ENCODE measurements at places on chromosomes 2 and 18.

GRCh38 chr2:137838255-137839092 lies 125.8 kb upstream of the HNMT start:
- DNase-seq: no peak

DNA sequence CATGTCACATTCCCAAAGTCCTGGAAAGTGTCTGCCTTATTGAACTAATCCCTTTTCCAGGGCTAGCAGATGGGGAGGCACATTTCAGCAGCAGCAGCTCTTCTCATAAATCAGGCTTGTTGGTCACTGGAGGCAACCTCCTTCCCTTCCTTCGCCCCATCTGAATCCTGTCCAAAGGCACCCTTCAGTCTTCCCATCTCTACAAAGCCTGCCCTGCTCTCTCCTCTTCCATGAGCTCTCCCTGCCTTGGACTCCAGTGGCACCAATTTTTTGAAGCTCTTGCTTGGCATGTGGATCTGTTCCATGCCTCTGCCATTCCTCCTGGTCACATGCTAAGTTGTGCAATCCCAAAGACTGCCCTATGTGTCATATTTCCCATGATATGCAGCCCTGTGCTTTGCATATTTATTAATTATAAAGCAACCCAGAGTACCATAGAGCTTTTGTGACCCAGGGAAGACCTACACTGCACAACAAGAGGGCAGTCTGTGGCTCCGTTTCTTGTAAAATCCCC lies 70.3 kb downstream of the ANTXR1 start:
- no peak for DNase-seq

- DNase-seq: no peak
These were observed 110.2 kb upstream of the NOSTRIN start for GRCh38 chr2:168692132-168692744.

- DNase-seq: no peak
These were observed 87.3 kb upstream of the PPP1CB start for GRCh38 chr2:28664120-28664842.

DNA sequence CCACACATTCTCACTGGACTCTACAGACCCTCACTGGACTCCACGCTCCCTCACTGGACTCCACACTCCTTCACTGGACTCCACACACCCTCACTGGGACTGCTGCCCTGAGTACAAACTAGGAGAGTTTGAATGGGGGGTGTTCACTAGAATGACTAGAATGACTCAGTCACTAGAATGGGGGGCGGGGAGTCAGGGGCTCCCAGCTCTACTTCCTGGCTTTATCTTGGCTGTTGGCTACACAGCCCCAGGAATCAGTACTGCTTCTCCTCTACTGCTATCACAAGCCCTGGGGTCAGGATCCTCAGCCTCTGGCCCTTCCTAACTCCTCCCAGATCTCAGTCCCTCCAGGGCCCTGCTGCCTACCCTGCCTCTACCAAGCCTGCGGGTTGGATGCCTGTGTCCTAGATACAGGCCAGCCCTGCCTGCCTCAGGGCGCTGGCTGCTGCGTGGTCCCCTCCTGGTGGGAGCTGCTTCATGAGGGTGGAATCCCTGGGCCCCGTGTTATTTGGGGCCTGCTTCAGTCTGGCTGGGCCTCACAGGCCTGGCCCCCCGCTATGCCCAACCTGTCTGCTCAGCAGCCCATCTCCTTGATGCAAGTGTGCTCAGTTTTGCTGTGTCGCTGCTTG lies 7.8 kb downstream of the PTMA start:
- DNase-seq: no peak

- no peak for DNase-seq
These were observed 1.8 kb downstream of the NMI start for GRCh38 chr2:151287513-151288250.

- DNase-seq: no peak
These were observed 227.7 kb downstream of the NEDD4L start for GRCh38 chr18:58271770-58272169.

DNA sequence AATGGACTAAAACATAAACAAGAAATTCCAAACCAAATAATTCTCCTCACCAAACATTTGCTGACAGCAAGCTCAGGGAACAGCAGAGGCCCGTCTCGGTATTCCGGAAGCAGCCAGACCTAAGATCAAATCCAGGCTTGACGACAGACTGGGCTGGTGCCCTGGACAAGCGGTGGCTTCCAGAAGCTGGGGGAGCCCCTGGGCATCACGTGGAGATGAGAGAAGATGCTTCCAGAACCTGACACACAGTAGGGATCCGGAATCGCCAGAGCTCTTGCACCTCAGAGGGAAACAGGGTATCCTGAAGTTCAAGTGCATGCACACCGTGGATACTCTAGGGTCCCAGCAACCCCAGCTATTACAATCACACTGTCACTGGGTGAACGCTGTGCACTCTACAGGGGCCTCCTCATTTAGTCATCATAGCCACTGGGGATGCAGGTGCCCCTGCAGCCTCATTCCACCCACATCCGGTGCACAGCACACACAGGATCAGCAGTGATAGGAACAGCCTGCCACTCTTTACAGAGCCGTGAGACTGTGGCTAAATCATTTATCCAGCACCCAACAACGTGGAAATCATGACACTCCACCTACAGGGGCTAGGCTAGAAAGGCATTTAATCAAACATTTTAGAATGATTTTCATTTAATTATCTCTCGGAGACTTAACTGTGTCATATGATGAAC lies 102.6 kb downstream of the HDAC4 start:
- no peak for DNase-seq

DNA sequence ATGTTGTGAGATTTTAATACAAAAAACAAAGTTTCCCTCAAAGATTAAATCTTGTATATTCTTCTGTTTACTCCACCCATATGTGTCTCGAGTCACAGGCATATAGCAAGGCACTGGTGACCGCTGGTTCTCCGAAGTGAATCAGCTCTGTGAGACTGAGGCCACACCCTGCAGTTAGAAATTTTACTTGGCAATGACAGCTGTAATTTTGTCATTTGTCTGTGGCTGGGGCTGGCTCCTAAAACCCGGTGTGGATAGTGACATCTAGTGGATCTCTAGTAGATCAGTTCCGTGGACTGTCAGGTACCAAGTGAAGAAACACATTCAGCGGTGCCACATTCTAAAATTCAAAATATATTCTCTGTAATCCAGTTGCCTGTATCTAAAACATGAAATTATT lies 278.0 kb downstream of the NEDD4L start:
- peak; percentile 3 for DNase-seq

- DNase-seq: peak; percentile 81
These were observed 3.7 kb upstream of the MFSD6 start for GRCh38 chr2:190404487-190404886.

- no peak for DNase-seq
These were observed 53.1 kb downstream of the INO80C start for GRCh38 chr18:35444636-35445035.

DNA sequence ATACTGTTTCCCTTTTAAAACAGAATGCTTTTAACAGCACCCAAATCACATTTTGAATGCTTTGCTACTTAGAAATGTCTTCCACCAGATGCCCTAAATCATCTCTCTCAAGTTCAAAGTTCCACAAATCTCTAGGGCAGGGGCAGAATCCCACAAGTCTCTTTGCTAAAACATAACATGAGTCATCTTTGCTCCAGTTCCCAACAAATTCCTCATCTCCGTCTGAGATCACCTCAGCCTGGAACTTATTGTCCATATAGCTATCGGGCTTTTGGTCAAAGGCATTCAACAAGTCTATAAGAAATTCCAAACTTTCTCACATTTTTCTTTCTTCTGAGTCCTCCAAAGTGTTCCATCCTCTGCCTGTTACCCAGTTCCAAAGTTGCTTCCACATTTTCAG lies 1374.5 kb upstream of the NXPH2 start:
- DNase-seq: no peak

- no peak for DNase-seq
These were observed 83.8 kb upstream of the SPTBN1 start for GRCh38 chr2:54372361-54372760.

GRCh38 chr2:133633881-133634409 lies 65.7 kb upstream of the NCKAP5 start:
- no peak for DNase-seq

- no peak for DNase-seq
These were observed 59.9 kb downstream of the ADI1 start for GRCh38 chr2:3459185-3460015.

- DNase-seq: no peak
These were observed 856.4 kb downstream of the RNF144A start for GRCh38 chr2:7773362-7774360.

DNA sequence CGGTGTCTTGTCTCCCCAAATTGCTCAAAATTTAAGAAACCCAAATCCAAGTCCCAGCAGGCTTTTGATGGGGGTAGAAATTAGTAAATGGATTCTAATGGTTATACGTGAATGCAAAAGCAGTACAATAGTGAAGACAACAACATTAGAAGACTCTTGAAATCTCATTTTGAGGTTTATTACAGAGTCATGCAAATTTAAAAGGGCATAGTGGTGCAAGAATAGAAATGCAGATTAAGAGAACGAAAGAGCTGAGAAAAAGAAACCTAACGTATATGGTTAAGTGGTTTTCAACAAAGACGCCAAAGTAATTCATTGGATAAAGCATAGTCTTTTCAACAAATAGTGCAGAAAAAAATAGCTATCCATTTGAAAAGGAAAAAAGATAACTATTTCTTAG lies 33.2 kb upstream of the CXXC1 start:
- DNase-seq: no peak

DNA sequence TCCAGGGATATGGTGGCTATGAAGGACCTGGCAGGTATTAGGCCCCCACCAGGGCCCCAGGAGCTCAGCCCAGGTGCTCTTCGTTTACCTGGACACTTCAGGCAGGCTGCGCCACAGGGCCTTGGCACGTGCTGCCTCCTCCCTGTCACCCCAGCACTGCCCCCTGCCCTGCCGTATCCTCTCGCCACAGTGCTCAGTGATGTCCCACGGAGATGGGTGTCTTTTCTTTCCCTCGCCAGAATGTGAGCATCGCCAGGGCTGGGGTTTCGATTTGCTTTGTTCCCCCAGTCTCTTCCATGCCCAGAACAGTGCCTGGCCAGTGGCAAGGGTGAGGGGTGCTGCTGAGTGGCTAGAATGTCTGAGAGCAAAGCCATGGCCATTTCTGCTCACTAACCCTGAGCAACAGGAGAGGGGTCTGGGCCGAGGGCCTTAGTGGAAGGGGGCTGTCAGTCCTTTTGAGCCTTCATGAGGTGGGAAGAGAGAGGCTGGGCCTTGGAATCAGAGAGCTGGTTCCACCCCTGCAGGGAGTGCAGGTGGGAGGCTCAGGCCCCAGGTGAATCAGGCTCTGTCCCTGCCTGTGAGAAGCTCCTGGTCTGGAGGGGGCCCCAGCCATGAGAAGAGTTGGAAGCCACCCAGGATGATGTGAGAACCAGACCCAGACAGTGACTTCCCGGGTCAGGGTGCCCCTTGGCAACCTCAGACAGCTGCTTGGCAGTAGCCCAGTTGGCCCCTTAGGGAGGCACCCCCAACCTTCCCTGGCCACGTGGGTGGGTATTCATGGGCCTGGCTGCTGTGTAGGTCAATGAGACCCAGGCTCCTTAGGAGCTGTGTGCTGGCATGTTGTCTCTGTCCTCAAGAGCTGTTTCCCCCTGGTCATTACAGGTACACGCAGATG lies 129.9 kb upstream of the HS6ST1 start:
- no peak for DNase-seq

DNA sequence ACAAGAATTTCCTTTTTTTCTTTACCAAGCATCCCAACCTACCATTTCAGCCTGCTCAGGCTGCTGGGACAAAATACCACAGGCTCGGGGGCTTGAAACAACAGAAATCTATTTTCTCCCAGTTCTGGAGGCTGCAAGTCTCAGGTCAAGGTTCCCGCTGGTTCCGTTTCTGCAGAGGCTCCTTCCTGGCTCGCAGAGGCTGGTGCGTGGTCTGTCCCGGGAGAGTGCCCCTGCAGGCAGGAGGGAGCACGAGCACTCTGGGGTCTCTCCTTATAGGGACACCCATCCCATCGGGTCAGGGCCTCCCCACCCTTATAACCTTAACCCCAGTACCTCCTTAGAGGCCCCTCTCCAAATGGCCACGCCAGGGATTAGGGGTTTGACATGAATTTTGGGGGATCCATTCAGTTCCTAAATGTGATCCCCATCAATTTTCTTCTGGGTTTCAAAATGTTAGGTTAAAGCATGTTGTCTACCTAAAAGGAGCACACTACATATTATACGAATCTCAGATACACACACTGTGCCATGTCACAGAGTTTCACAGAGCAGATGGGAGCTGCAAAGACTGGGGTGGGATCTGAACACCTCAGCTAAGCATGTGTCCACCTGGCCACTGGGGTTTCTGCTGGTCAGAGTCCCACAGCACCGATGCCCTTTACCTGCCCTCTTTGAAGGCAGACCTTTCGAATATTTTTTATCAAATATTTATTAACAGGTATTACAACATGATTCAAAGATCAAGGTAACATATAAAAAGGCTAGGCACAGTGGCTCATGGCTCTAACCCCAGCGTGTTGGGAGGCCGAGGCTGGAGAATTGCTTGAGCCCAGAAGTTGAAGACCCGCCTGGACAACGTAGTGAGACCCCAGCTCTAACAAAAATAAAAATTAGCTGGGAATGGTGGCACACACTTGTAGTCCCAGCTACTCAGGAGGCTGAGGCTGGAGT lies 17.6 kb upstream of the ADI1 start:
- no peak for DNase-seq

- DNase-seq: no peak
These were observed 175.9 kb upstream of the NXPH2 start for GRCh38 chr2:138956116-138956515.

DNA sequence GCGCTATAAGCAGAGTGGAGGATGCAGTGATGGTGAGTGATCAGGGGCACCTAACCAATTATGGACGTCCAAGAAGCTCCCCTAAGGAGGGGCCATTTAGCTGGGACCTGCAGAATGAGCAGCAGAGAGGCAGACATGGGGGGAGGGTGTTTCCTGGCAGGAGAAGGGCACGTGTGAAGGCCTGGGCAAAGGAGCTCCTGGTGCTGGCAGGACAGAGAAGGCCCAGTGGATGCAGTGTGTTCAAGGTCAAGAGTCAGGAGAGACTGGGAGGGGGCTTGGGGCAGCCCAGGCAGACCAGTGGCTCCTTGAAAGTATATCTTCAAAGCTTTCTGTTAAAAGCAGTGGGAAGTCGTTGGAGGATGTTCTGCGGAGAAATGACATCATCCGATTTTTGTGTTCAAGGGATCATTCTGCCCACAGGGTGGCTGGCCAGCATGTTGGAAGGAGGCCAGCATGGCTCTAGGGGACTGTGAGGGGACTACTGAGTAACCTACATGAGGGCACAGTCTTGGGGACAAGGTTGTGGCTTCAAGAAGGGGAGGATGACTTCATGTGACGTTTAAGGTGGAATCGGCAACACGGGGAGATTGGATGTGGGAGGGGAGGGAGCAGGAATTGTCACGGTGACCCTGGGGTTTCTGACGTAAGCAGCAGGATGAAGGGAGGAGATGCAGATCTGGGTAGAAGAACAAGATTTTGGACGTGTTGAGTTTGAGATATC lies 9.0 kb upstream of the CIB4 start:
- DNase-seq: no peak

- no peak for DNase-seq
These were observed 71.6 kb upstream of the EFEMP1 start for GRCh38 chr2:55995211-55995610.

- DNase-seq: no peak
These were observed 17.6 kb upstream of the USP40 start for GRCh38 chr2:233584210-233584609.

- DNase-seq: no peak
These were observed 9.8 kb downstream of the FBXO11 start for GRCh38 chr2:47896450-47896968.

- no peak for DNase-seq
These were observed 327.2 kb upstream of the PKDCC start for GRCh38 chr2:41720331-41721251.
